GM04504 (cell line): ENCODE measurements at places on chromosomes 12 and 14.

- DNase-seq = no peak
Measured at GRCh38 chr14:50725761-50726160, 57.7 kb upstream of the SAV1 start.

DNA sequence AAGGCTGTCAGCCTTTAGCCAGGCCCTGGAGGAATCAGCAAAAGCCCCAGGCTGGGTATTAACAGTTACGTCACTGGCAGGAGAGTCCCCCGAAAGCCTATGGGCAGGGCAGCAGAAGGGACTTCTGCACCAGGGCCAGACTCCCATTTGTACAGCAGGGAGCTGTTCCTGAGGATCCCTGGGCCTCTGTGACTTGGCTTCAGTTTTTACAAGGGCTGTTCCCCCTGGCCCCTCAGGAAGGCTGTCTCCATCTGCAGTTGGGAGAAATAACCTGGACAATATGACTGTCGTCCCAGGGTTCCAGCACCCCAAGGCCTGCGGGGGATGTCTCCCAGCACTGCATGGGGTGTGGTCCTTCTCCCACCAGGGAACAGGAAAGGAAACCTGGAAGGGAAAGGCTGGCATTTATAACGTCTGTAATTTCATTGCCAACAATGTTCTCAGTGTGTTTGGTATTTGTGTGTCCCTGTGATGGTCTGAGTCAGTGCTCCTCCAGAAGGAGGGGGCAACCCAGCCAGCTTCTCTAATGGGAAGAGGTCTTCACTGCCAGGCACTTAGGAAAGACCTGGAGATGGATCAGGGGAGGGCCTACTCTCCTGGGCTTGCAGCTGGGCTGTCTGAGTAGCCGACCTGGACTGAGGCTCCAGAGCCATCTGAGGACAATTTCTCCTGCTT, 42.4 kb downstream of the ERH start:
- peak; percentile 66 for DNase-seq

DNA sequence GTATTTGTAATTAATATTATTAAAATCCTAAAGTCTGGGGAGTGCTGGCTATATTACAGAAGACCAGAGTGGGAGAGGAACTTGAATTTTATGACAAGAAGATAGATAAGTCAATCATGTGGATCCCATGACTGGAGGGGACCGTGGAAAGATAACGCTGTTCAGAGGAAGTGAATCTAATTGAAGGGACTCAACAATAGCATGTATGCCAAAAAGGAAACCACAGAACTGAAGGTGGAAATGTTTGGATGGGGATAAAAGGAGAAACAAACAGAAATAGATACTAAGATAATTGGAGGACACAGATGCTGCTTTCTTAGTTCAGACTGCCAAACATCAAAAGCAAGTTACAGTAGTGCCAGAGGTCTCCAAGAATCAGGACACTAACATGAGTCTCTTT, 21.1 kb downstream of the OR6J1 start:
- no peak for DNase-seq

DNA sequence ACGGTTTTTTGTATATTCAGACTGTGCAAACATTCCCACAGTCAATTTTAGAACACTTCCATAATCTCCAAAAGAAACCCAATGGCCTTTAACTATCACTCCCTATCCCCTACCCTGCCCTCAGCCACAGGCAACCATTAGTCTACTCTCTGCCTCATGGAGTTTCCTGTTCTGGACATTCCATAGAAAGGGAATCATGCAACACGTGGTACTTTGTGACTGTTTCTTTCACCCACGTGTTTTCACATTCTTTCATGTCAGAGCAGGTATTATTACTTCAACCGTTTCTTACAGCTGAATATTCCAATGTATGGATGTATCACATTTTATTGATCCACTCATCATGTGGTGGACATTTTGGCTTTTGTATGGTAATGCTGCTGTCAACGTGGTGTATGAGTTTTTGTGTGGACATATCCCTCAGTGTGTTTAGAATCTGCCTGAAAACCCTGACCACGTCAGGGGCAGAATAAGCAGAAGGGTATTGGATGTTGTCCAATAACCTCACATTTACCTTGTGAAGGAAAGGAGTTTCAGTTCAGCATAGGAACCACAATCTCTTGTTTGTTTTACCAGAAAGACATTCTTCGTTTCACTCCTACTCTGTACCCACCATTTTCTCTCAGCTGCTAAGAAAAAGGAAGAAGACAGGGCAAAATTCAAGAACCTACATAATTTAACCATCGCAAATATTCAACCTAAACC, 107.5 kb upstream of the DYRK2 start:
- DNase-seq = no peak

DNA sequence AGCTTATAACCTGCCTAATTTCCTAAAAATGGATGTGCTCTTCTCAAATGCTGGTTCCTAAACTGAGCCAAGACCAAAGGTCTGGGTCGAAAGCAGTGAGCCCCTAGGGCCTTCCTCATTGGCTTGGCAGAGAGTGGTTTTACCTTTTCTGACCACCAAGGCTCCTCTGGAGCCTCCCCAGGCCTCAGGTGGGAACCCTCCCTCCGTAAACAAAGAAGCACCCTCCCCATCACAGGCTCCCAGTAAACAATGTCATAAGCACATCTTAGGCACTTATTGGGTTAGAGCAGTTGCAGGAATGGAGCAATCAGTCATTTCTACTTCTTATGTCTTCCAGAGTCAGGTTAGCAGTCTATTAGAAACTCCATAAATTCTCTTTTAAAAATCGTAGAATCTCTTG, 6.0 kb downstream of the CHPT1 start:
- DNase-seq = no peak

GRCh38 chr14:34177466-34177865, 226.6 kb upstream of the EGLN3 start:
- DNase-seq = no peak

- DNase-seq = no peak
Measured at GRCh38 chr12:81779216-81779615, 20.1 kb upstream of the PPFIA2 start.

- no peak for DNase-seq
Measured at GRCh38 chr12:47033789-47034555, 45.4 kb upstream of the PCED1B start.

DNA sequence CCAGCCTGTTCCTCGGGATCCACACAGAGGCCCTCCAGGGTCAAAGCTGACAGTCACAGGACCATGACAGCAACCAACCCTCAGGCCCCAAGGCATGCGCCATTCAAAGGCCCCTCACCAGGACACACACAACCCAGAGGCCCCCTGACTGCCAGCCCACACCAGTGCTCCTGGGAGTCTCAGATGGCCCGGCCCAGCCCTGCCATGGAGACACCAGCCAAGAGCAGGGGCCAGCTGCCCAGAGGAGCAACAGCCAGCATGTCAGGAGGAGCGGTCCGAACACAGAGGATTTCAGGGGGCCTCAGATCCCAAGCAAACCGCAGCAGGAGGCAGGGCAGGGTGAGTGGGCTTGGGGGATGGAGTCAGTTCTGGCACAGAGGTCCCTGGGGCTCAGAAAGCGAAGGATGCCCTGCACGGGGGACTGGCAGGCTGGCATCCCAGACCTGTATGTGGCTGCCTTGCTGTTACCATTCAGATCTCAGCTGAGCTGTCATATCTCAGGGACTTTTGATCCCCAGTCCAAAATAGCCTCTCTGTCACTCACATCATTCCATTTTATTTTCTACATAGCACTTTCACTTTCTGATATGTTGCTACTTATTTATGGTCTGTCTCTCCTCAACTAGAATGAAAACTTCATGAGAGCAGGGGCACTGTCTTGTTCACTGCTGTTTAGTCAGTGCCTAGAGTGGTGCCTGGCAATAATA, 4.8 kb downstream of the TMEM229B start:
- DNase-seq = no peak

- DNase-seq = no peak
Measured at GRCh38 chr12:22333186-22333712, 1.3 kb downstream of the ST8SIA1 start.

- DNase-seq = no peak
Measured at GRCh38 chr14:104968541-104969401, 9.4 kb downstream of the AHNAK2 start.

DNA sequence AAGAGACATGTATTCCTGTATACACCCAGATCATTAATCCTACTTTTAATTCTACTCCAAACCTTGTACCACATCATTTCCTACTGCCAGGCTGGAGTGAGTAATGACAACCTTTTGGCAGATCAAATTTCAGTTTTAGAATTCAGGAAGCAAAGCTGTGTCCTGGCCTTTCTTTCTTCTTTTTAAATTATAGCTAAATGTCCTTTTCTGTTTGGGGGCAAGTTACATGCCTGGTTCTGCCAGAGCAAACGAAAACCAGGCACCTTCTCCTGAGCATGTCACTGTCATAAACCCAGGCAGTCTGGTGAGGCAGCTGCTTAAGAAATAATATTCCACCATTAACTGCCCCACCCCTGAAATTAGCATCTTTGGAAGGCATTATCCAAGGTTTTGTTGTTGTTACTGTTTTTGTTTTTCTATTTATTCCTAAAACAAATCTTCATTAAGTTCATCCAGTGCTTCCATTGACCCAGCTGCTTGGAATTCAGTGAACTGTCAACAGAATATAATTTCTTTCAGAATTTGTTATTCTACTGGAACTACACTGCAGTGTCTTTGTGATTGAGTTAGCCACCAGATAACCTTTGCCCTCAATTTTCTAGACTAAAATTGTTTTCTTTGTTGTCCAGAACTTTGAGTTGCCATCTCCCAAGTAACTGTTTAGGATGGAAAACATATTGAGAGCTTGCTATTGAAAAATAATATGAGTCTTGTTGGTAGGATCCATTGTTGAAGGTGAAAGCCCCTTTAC, 33.2 kb downstream of the SAMD4A start:
- no peak for DNase-seq

DNA sequence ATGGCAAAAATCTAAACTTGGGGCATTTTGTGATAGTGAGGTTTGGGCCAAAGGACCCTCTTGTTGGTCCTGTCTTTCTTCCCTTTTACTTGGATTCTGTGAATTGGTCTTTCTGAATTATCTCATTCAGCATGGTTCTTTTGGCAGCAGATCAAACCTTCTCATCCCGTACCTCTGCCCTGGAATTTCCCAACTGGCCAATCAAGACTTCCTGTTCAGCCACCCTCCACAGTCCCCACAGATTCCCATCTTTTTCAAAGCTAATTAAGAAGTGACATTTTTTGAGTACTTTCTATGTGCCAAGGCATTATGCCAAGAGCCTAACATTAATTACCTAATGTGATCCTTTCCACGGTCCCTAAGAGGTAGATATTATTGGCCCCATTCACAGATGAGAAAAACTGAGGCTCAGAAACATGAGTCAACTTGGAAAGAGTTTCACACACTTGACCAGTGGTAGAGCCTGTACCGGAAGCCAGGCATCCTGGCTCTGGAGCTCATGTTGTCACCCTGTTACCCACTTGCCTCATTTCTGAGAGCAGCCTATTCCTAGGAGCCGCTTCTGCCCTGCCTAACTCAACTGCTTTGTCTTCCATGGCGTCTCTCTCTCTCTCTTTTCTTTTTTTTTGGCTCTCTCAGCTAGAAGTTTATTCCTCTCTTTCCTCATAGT, 135.9 kb downstream of the C12orf75 start:
- no peak for DNase-seq

- DNase-seq = no peak
Measured at GRCh38 chr14:99382071-99382470, 98.6 kb downstream of the SETD3 start.

DNA sequence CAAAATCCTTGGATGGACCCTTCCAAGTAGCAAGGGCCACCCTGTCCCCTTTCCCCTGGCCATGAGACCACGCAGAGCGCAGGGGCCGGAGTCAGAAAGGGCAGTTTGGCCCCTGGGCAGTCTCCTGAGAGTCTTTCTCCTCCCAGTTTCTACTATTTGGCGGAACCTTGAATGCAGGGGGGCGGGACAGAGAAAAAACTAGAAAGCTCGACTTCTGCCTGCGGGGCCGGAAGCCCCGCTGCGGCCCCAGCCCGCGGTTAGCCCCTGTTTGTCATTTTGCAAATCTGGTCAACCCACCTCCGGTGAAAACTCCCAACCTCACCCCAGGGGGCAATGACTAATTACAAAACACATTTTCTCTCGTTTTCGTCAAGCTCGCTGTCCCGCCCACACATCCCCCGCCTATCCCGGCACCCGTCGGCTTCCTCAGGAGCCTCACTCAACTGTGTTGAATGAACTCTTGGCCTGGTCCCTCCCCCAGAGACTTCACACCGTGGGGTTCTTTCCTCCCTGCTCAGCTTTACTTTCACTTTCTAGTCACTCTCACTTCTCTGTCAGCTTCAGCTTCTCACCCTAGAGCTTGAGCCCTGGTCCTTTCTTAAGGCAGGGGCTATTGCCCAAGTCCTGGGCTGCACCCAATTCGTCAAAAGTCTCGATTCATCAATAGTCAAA, 66.7 kb downstream of the IRF2BPL start:
- DNase-seq = peak; percentile 86

- DNase-seq = no peak
Measured at GRCh38 chr14:65470404-65470880, 57.9 kb downstream of the FUT8 start.

- DNase-seq = no peak
Measured at GRCh38 chr14:73245480-73246325, 8.4 kb downstream of the PAPLN start.

GRCh38 chr14:52536269-52536668, 16.0 kb downstream of the TXNDC16 start:
- DNase-seq = no peak

- DNase-seq = no peak
Measured at GRCh38 chr12:29528161-29528560, 30.7 kb upstream of the OVCH1 start.

DNA sequence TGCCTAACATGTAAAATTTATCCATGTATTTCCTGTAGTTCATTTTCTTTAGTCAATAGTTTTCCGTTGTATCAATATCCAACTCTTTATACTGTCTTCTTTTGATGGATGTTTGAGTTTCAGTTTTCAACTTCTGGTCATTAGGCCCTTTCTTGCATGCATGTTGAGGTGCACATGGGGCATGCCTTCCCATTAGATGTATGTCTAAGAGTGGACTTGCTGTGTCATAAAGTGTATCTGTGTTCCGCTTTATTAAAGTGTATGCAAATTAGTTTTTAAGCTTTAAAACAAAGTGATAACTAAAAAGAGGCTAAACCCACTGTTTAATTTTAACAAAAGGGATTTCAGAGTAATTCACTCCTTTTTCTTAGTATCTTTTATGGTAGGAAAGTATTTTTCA, 441.1 kb downstream of the PCNX1 start:
- no peak for DNase-seq

GRCh38 chr14:55846826-55847446, 266.9 kb downstream of the KTN1 start:
- peak; percentile 53 for DNase-seq

- DNase-seq = no peak
Measured at GRCh38 chr12:75578546-75578945, 67.1 kb upstream of the KRR1 start.

GRCh38 chr14:66105815-66106214, 380.4 kb upstream of the CCDC196 start:
- no peak for DNase-seq
